ENCODE measurements at places on chromosomes 16 and 17.

DNA sequence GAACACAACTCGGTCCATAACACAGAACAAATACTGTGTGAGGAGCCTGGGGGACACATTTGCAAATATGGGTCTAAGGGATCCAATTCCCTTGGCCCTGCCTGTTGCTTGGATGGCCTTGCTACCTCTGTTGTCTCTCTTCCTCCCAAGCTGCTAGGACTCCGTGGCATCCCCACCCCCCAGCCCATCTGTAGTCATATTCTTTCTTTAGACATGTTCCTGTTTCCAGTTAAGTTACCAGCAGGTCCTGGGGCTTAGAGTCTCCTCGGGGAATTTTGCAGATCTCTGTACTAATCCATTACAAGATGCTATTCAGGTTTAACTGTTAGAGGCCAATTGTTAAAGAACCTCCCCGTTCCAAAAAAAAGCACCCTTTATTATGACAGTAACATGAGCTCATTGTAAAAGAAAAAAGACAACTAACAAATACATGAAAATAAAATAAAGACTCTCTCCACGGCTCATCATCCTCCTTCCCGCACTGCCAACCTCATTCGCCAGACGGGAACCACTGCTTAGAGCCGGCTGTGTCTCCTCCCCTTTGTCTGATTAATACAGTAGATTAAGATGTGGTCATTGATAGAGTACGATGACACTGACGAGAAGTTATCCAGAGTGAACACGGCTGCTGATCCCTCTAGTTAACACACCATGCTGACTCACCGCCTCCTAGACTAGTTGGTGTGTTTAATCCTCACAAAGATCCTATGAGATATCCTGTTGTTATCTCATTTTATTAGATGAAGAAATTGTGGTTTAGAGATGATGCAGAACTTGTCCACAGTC is 22.2 kb downstream of the HS3ST4 start:
- DNase-seq: no peak

- no peak for DNase-seq
Observed at GRCh38 chr16:86768999-86769398, 190.7 kb downstream of the FOXL1 start.

DNA sequence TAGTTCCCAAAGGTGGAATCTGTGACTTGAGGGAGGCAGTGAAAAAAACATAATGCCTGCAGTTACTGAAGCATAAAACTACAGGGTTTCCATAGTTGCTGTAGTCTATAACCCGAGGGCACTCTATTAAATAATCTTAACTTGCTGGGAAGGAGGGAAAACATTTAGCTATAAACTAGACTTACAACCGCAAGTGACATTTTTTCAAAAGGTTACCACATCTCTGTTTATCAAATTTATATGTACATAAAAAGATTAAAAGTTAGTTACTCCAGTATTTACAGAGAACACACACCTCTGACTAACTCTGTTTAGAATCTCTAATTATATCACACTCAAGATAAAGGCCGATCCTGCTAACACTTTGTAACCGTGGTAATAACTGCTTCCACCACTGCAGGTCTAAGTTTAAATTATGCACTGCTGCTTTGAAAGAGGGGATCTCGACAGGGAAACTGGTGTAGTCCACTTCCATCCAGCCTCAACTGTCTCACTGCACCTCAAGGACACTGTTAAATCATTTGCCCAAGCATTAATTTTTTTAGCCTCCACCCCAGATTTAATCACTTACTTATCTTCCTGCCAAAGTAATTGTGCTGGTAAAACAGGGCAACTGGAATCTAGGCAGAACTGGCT is 14.6 kb downstream of the KCNJ16 start:
- DNase-seq: no peak

DNA sequence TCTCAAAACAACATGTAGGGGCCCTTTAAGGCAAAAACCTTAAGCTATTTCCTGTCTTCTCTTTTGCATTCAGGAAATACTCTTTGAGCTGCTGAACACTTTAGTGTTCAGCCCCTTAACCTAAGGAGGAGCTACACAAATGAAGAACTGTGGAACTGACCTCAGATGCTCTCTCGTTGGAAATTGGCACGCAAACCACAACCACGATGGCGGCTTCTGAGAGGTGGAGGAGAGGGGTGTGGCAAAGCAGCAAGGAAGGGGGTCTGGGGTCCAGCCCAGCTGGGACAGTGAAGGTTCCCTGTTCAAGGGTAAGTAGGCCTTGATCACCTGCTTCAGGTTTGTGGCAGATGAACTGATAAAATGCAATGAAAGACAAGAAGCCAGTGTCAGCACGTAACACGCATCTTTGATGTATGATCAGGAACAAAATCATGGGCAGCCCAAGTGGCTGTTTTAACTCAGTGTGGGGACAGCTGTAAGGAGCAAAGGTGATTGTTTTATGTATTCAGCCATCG is 291.6 kb upstream of the TNRC6C start:
- DNase-seq: peak; percentile 26

DNA sequence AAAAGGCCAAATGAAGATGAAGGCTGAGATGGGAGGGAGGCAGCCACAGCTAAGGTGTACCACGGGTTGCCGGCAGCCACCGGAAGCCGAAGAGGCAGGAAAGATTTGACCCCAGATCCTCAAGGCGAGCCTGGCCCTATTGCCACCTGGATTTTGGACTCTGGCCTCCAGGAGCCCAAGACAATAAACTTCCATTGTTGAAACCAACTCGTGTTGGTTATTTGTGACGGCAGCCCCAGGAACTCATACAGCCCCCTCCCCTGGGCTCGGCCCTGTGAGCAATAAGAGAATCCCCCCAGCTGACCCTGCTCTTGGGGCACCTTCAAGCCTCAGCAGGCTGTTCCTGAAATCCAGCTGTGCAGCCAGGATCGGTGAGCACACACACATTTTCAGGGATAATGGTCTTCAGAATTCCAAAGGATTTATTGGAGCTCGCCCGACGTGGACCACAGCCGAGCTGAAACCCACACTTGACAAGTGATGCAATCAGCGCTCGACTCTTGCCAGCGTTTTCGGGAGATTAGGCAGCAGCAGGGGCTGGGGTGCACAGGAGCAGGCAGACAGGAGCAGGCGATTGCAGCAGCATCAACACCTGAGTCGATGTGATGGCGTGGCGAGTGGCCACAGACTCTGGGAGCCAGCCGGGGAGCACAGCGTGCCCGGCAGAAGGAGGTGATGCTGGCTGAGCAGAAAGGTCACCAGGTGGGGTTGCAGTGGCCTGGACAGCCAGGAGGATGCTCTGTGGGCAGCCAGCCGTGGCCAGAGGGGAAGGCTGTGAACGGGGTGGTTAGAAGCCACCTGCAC is 22.4 kb upstream of the CBX4 start:
- no peak for DNase-seq
